ENCODE measurements at places on chromosomes 12 and 14.

- DNase-seq, result no peak
Observed at GRCh38 chr12:9881988-9882387, 699 bp downstream of the KLRF2 start.

DNA sequence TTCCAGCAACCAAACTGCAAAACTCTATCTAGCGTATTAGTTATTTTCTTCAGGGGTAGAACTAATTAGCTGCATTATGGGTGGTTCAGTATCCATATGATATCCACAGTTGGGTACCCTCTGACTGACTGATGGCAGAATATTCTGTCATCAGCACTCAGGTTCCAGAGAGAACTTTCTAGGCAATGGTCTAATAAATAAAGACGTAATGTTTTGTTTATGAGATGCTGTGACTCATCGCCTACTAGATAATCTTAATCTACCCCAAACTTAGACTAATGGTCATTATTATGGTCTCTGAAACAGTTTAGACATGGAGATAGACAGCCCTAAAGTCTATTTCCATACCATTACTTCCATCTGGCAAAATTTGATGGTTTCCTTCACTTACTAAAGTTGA lies 220.1 kb downstream of the MED13L start:
- no peak for DNase-seq

GRCh38 chr12:15702276-15702675 lies 86.9 kb downstream of the EPS8 start:
- no peak for DNase-seq

- DNase-seq, result no peak
Observed at GRCh38 chr14:57909626-57910025, 43.7 kb upstream of the SLC35F4 start.

DNA sequence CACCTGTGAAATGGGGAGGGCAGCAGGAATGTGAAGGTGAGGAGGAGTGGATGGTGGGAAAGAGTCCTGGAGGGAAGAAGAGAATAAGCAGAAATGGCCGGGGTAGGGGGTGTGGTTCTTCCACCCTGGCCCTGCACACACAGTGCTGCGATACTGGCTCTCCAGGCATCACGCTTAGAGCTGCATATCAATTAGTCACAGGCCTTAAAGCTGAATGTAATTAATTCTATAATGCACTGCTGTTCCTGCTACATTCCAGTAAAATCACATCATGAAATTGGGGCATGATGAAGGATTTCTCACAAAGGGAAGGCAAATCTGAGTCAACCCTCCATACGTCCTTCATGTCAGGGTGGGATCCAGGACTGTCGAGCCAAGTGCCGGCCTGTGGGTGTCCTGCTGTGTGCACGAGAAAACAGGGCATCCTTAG lies 566.1 kb downstream of the BCL11B start:
- DNase-seq, result no peak

DNA sequence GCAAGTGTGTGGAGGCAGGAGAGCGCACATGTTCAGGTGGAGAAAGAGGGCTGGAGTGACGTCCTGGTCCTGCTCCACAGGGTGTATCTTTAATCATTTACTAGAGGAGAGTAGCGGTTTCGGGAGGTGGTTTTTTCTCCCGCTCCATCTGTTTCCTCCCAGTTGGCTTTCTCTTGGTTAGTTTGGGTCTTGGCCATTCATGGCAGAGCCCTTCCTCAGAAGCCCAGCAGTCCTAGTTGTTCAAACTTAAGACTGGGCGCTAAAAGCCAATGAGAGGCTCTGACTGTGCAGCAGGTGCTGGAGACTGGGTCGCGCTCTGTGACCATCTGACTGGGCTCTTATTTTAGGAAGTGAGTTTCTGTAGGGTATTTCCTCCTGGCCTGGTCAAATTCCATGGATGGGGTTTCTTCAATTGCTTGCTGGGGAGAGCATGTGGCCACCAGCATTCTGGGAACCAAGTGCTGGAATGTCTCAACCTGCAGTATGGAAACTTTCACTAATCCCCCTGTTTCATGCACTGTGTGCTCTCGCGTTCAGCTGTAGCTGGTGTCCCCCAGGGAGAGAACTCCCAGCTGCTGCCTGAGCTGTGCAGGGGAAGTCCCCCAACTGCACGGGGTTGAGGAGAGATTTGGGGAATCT lies 27.4 kb upstream of the TSPAN9 start:
- no peak for DNase-seq

- DNase-seq, result no peak
Observed at GRCh38 chr14:63890553-63890952, 37.7 kb downstream of the SYNE2 start.

DNA sequence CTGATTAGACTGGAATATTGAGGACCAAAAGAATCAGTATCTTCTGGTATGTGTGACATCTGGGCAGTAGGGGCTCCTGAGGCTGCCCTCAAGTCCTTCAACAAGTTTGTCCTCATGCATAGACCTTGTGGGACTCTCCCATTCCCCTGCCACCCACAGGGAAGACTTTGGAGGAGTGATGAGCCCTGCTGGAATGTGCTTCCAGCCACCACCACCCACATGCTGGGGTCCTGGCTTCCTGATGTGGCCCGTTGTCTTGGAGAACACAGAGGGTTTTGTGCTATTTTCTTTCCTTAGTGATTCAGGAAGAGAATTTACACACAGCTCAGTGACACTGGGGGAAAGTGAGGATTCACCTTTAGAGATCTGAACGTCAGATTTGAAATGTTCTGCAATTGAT lies 29.2 kb upstream of the SEL1L start:
- no peak for DNase-seq

DNA sequence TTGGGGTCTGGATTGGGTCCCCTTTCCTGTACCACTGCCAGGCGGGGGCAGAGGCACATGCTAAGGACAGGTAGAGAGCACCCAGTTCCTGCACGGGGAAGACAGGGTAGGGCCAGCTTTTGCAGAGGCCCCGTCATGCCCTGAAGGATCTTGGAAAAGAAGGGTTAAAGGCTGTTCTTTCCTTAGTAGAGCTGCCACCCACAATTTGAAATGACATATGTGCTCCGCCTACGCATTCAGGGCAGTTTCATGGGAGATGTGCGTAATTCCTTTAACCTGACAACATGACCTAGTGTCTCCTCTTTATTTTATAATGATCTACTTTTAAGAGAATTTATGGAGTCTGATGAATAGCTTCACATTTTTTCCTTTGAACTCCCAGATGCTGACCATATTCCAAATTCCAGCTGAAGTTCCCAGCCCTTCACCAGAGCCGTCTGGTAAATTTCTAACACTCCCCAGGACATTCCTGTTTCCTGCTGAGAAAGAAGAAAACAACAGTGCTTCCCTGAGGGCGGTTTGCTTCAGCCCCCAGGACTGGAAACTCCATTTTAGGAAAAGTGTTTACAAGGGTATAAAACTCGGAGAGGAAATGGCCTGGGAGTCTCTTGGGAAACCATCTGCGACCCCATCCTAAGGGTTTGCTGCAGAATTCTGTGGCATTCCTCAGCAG lies 58.9 kb upstream of the PLEKHG3 start:
- DNase-seq, result no peak
